Activated T-cell treated with anti-CD3 and anti-CD28 coated beads for 4 hours (primary cell): ENCODE measurements at places on chromosomes 2 and 18.
A peak's percentile ranks its signal among the peaks of the same experiment; 100 is the strongest.

DNA sequence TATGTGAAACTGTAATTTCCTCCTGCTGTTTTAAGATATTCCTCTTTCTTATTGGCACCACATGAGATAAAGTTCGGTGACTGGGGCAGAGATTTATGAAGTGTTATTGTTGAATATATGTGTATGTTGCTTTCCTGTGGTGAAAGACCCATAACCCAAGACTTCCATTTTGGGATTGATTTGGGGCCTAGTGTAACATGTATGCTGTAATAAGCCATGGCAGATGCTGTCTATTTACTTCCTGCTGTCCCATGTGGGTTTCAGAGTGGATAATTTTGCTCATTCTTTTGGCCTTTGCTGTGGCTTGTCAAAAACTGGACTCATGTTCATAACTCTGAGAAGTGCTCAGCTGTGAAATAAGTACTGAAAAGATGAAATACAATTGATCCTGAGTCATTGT, 10.8 kb upstream of the MYO1B start:
- no peak for DNase-seq

DNA sequence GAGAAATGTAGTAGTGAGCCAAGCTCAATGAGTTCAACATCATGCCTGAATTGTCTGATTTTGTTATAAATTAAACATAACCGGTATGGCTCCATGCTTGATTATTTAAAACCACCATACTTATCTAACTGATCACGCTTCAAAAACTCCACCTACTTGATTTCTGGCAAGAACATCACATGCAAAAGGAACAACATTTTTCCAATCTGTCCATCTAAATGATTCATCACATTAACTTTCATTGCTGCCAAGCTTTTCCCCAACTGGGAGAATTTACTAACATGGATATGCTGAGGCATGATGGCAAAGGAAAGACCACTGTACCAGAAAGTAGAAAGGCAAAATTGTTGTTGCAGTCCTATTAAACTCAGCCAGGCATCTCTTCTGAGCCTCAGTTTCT, 286.8 kb downstream of the TRIB2 start:
- no peak for DNase-seq

GRCh38 chr18:77181950-77182707, 49.5 kb upstream of the MBP start:
- no peak for DNase-seq

DNA sequence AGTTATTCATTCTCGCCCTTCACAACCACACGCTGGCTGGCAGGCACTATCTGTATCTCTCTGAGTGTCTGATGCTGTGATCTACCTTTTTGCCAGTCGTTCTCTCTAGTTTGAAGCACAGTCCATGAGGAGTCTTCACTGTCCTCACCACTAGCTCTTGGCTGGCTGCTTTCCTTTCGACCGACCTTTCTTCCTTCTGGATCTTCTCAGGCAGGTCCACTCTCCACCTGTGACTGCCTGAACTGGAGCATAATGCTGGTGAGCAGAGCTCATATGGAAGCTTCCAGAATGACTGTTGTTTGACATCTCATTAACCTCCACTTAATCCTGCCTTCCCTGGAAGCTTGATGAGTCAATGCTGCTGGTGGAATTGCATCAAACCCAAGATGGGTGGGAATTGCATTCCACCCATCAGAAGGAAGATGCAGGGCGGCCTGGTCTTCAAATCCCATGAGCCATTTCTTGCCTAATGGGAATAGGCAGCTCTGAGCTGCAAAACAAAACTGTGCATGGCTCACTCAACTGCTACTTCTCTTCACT, 283.5 kb upstream of the HDAC4 start:
- no peak for DNase-seq

DNA sequence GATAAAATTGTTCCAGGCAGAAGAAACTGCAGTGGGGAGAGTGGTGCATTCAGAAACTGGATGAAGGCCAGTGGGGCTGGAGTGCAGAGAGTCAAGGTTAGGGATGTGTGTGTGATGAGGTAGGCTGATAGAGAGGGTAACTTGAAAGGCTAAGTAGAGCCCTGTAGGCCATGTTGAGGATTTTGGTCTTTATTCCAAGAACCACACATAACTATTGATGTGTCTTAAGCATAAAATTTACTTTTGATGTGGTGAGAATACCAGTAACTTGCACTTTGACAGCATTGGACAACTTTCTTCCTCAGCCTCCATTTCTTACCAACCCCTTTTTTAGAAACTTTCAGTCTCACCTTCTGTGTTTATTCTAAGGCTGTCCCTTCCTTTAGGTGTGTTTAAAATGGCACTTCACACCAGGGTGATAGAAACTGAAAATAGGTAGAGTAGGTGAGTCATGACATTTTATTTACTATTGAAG, 22.6 kb downstream of the MTX2 start:
- DNase-seq: no peak

- DNase-seq: no peak
Measured at GRCh38 chr2:240368781-240369331, 66.6 kb upstream of the GPC1 start.

DNA sequence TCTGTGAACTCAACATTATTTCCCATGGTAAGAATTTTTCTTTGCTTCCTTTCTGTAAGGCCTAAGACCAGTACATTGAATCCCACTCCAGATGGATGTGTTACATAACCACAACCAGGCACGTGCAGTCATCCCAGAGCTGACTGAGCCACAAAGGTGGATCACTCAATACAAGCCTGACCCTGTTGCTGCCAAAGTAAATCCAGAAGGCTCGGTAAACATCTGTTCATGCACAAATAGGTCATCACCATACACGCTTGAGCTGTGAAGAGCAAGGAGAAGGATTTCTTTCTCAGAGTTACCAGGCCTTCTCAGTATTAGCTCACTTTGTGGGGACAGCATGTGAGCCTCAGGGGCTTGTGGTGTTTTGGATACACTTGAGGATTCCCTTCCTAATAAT, 791.4 kb upstream of the FANCL start:
- no peak for DNase-seq

DNA sequence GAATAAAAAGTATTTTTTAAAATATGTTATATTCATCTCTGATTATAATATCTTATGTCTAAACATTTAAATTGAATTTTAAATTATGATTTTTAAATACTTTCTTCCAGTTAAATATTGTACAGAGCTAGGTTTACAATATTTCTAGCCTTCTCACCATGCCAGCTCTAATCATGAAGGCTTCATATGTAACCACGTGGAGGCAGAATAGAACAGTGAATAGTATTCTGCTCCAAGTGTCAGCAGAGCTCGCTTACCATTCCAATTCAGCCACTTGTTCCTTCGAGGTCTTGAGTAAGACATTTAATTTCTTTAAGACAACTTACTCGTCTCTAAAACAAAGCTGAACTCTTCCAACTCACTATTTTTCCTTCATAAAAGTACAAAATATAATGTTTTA, 871.8 kb downstream of the SUCLG1 start:
- DNase-seq: no peak

DNA sequence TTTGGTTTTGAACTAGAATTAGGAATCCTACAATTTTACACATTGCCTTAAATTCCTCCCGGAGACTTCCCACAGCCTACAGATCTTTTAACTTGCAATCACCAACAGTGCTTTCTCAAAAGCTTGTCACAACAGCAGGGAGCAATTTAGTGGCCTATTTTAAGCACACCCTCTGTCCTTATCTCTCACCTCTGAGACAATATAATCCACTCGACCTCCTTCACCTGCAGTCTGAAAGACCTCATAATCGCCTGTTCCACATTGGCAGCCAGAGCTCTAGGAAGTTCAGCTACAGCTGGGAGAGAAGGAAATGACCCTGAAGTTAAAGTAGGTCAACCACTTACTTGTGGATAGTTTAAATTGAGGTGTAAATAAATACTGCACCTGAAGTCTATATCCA, 249.7 kb upstream of the DLGAP1 start:
- no peak for DNase-seq

- no peak for DNase-seq
Measured at GRCh38 chr2:6454286-6454990, 411.3 kb downstream of the CMPK2 start.

- no peak for DNase-seq
Measured at GRCh38 chr2:42297322-42297936, 63.6 kb downstream of the COX7A2L start.

- DNase-seq: no peak
Measured at GRCh38 chr2:17892770-17893534, 14.5 kb downstream of the KCNS3 start.

- DNase-seq: no peak
Measured at GRCh38 chr2:10478298-10478625, 30.1 kb upstream of the ODC1 start.

DNA sequence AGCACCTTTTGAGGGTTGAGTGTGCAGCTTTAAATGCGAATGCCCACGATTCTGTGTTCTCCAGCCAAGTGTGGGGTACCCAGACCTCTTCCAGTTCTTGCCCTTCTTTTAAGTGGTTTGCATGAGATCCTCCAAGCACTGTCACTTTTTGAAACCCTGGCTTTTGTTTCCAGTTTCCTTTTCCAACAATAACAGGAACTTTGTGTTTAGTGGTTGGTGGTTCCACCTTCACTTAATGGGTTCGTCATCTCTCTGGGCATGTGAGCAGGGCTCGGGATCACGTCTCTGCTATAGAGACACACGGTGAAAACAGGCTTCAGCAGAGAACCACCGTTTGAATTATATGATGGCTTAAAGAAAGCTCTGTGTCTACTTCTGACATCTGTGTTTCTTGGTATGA, 197.6 kb downstream of the LDLRAD4 start:
- no peak for DNase-seq

- DNase-seq: no peak
Measured at GRCh38 chr18:78240627-78241252, 738.9 kb upstream of the SALL3 start.

DNA sequence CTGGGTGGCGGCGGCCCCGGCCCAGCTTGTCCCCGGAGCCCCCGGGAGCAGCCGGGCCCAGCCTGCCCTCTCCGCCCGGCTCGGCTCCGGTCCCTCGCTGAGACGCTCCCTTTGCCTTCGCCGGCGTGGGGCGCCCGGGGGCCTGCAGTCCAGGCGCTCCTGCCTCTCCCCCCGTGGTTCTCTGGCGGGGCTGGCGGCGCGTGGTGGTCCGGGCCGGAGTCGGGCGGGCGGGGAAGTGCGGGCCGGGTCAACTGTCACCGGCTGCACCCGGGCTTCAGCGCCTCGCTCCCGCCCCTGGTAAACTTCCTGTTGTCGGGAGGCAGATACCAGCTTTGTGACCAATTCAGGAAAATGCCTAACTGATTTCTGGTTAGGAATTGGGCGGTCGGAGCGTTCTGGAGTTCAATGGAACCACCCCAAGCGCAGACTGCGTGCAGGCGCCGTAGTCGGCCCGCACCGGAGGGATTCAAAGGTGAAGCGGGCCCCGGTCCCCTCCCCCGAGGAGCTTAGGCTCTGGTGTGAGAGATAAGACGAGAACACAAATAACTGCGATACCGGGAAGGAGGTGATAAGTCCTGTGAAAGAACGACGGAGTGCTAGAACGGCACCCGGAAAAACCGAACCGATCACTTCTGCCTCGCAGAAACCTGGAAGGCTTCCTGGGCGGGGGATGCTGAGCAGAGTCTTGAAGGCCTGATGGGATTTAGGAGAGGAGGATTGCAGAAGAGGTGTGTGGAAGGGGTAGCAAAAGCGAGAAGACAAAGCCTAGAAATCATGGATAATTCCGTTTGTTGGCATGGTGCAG, 891 bp downstream of the CAB39 start:
- DNase-seq: peak; percentile 20

DNA sequence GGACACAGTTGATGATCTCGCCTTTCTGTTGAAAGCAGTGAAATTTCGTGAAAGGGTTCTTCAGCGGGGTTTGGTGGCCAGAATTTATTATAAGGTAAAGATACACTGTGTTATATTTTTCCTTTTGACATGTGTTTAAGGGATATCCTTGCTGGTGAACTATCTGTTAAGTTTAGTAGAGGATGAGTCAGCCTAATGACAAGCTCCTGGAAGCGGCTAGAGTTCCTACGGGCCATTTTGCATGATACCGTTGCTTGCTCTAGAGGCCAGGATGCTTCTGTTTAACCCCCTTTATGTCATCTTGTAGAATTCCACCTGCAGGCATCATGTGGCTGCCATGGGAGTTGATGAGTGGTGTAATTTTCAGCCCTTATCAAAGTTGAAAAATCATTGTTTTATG, 124.8 kb upstream of the BCL2L11 start:
- no peak for DNase-seq

GRCh38 chr2:166773308-166773949, 114.9 kb upstream of the XIRP2 start:
- DNase-seq: no peak

DNA sequence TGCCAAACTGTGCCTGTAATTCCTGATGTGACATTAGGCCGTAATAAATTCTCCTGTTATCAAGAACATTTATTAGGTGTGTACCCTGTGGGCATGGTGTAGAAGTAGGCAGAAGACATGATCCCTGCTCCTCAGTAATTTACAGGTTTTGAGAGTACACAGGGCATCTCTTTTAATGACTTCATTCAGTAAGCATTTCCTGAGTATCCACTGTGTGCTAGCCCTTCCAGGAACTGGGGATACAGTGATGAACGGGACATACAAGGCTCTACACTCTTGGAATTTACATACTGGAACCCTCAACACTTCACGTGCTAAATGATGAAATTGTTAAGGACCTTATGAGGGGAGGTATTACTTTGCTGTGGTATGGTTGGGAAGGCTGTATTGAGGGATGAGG, 30.2 kb downstream of the DIS3L2 start:
- DNase-seq: no peak

GRCh38 chr18:50696929-50697328, 122.9 kb downstream of the MRO start:
- no peak for DNase-seq

- DNase-seq: peak; percentile 38
Measured at GRCh38 chr2:170930131-170930990, 1.3 kb downstream of the GORASP2 start.

- no peak for DNase-seq
Measured at GRCh38 chr2:86331384-86331783, 6.0 kb downstream of the REEP1 start.

DNA sequence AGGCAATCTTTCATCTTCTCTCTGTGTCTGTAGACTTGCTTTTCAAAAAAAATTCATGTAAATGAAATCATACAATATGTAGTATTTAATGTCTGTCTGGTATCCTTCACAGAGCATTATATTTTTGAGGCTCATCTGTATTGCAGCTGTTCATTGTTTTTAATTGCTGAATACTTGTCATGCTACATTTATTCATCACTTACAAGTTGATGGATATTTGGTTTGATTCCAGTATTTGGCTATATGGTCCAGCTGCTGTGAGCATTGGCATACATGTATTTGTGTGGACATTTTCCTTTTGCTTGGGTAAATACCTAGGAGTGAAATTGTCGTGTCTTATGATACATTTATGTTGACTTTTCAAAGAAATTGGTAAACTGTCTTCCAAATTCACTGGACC, 441.4 kb downstream of the DCDC2C start:
- no peak for DNase-seq
